ENCODE measurements at places on chromosomes 7 and 10. TPM values are rescaled to one million over a fixed set of nuclear protein-coding genes. Genes with fewer than 3 reads are reported as not detected.

GRCh38 chr10:32036922-32037321 lies 19.3 kb downstream of the KIF5B start:
- DNase-seq, result no peak

- peak; percentile 38 for DNase-seq
These were observed 44.6 kb downstream of the FGFR2 start for GRCh38 chr10:121553511-121554264.

DNA sequence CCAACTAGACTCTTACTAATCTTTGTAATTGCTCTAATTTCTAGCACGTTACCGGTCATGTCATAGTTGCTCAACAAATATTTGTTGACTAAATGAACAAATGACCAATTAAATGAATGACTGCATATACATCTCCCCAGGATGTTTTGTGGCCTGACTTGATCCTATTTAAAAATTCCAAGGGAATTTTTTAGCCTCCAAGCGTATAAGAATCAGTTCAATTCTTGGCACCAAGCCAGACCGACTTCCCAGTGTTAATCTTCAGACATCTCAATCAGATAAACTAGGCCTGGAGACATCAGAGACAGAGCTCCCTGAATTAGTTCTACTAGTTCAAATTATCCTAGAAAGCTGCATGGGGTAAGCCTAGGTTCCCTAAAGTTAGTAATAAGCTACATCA lies 96.0 kb downstream of the GSAP start:
- DNase-seq, result no peak

GRCh38 chr10:13892001-13892491 lies 305.3 kb downstream of the PRPF18 start:
- no peak for DNase-seq

DNA sequence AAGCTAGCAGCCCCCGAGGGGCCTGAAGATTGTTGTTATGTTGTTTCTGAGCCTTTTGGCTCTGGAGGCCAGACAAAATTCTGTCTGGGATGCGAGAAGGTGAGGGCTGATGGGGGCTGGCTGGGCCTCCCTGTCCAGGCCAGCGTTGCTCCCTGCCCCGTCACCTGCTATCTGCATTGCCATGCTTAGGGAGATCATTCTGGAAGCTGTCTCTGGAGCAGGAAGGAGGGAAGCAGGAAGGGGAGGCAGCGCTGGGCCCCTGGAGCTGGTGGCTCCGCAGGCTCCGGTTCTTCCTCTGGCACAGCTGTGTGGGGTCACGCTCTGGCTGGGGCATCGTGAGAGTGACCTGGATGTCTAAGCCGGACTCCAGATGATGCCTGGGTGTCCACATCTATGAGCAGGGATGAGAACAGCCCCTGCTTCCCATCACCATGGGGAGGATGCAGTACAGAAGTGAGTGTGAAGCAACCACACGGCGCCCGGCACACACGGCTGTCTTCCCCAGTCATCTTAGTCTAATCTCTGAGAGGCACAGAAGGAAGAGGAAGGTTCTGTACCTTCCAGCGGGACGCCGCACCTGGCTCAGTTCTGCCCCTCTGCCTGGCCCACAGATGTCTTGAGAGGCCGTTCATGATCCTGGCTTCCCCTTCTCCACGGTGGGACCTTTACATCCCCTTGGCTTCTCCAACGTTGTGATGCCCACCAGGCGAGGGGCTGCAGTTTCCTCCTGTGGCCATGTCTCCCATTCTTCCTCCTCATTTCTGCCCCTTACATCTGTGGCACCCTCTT lies 11.9 kb upstream of the NPS start:
- DNase-seq, result no peak

- no peak for DNase-seq
These were observed 768.6 kb downstream of the NRG3 start for GRCh38 chr10:82643601-82644000.

DNA sequence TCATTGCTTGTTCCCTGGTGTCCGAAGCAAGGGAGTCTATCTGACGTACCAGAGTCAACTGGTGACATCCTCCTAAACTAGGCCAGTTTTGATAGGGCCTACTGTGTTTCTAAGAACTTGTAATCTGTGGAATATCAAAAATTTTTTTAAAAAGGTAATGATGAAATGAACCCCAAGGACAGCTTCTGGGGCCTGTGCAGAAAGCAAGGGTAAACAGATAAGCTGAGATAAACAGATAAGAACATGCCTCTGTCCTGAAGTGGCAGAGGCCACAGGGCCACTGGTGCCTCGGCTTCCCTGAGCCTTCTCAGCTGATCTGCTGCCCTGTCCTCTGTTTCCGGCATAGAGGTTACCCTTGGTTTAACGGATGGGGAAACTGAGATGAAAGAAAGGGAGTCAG lies 8.8 kb downstream of the GRK5 start:
- DNase-seq, result no peak

GRCh38 chr7:120703585-120704240 lies 154.2 kb downstream of the TSPAN12 start:
- DNase-seq, result no peak

GRCh38 chr10:86100581-86101061 lies 266.0 kb downstream of the GRID1 start:
- DNase-seq, result no peak

GRCh38 chr10:17820943-17821342 lies 11.8 kb downstream of the MRC1 start:
- no peak for DNase-seq

TAS2R5 gene
- polyA plus RNA-seq, result 9.8 TPM

MMD2 gene
- 0.07 TPM for polyA plus RNA-seq

OR2A5 gene
- polyA plus RNA-seq, result not detected

SPACDR gene
- 1.4 TPM for polyA plus RNA-seq

IRF5 gene
- polyA plus RNA-seq, result 9.1 TPM

Data from renal cortex interstitium (tissue), 15 donors.